NCI-H526 (cell line): ENCODE measurements at places on chromosomes 16 and 17.

GRCh38 chr16:10920726-10921427 is 21.4 kb downstream of the DEXI start:
- DNase-seq = no peak

- DNase-seq = no peak
These were observed 3.4 kb upstream of the HP start for GRCh38 chr16:72050769-72051464.

DNA sequence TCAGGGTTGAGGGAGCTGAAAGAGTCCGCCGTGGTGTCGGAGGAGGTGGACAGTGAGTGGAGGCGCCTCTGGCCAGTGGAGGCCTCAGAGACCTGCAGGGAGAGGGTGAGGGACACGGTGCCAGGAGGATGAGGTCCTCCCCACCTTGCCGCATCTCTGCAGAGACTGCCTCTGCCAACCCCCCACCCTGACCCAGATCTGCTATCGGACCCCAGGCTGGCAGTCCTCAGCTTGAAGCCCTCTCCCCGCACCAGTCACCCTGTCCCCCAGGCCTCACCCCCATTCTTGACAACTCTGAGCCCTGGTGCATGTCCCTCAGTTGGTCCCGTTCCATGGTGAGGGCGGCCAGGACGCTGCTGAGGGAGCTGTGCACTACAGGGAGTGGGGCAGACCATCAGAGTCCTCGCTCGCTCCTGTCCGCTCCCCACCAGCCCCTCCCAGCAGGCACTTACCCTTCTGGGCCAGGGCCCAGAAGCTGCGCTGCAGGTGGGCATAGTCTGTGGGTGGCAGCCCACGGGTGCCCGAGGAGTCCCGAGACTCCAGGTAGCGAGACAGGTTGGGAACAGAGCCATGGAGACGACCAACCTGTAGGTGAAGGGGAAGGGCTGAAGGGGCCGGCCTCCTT is 5.4 kb downstream of the OSBPL7 start:
- no peak for DNase-seq

DNA sequence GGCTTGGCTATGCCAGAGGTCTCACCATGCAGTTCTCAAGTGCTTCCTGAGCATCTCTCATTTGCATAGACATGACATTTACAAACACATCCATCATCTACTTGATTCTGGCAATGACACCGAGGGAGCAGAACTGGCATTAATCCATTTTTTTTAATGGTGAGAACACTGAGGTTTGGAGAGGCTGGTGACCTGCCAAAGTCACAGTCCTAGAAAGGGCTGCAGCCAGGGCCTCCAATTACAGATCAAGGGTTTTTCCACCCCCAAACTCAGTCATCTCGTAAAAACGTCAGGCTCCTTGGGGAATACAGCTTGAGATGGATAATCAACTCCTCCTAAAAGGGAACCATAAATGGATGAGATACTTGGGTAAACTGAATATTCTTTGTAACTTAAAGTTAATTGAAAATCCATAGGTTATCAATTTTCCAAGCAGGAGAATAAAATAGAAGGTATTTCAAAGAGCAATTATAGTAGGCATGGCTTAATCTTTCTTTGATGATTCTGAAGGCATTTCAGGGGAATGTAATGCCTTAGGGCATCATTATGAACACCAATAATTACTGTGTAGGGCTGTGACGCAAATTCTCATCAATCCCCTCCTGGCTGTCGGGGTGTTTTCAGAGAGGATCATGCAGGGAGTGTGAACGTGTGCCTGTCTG is 9.4 kb upstream of the MEOX1 start:
- DNase-seq = peak; percentile 23

GRCh38 chr16:83928341-83929055 is 24.5 kb upstream of the OSGIN1 start:
- DNase-seq = no peak

GRCh38 chr17:41633556-41634199 is 9.3 kb upstream of the KRT17 start:
- no peak for DNase-seq
